ENCODE measurements at places on chromosomes 3 and 15.

GRCh38 chr3:124510290-124510689 lies 220.0 kb upstream of the UMPS start:
- no peak for DNase-seq

GRCh38 chr3:128339491-128340012 lies 127.1 kb downstream of the DNAJB8 start:
- DNase-seq, result no peak

DNA sequence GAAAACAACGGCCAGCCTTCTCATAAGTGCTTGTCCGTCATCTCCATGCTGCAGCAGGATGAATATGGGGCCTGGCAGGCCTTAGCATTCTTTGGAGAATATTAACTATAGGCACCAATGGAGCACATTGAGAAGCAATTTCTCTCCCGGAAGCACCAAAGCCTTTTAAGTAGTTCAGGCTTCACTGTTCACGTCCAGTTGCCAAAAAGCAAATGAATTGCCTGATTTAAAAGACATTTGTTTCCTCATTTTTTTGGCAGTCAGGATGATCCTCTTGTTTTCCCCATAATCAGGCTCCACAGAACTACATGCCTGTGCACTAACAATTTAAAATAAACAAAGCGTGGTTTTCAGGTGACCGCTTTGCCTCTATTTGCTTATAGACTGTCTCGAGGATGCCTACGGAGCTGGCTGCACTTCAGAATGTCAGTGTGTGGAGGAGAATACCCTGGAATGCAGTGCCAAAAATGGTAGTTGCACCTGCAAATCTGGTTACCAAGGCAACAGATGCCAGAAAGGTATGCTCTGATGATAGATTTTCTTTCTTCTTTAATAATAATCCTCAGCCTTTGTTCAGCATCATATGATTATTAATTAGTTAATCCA lies 725.2 kb upstream of the GOLIM4 start:
- no peak for DNase-seq

DNA sequence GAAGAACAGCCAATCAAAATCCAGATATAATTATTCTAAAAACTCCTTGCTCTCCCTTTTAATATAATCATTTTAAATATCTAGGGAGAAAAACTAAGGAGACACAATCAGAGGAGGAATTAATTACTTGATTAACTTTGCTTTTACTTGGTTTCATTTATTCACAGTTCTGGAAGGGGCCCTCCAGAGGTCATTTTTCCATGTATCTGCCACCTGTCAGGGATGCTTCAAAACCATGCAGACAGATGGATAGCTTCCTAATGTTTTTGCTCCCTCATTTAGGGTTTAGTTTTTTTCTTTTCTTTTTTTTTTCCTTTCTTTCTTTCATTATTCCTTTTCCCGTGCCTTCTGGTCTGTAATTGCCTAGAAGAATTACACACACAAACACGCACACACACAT lies 438.1 kb upstream of the ARPP21 start:
- DNase-seq, result no peak

DNA sequence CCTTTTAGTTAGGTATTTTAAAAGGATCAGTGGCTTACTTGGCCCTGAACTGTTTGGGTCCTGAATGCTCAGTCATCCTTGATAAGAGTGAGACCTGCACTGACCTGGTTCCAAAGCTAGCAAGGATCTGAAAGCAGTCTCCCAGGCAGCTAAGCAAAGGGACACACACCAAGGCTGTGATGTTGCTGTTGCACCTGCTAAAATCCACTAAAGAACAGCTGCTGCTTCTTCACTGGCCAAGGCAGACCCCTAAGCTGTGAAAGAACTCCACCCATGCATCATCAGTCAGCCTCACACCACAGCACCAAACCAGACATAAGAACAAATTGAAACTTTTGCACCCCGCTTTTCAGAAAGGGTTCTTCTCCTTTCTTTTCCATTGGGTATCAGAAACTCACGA lies 213.4 kb upstream of the STT3B start:
- no peak for DNase-seq

DNA sequence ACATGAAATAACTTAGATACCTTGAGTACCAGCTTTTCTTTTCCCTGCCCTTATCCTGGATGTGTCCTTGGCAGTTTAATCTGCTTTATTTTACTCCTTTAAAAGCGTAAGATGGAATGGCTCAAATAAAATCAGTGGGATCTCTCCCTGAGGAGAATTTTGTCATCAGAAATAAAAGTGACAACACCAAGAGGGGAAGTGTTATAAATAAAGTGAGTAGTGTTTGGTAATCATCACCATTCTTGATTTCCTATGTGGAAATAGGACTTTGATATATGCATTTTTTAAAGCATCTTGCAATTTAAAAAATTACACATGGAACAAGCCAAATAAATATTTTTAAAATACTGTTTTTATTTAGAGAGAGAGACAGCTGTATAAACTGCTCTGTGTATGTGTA lies 76.5 kb downstream of the MBNL1 start:
- DNase-seq, result no peak

GRCh38 chr3:113736548-113737089 lies 9.4 kb downstream of the NAA50 start:
- DNase-seq, result no peak

- DNase-seq, result no peak
Measured at GRCh38 chr3:26353097-26353496, 269.5 kb upstream of the LRRC3B start.

DNA sequence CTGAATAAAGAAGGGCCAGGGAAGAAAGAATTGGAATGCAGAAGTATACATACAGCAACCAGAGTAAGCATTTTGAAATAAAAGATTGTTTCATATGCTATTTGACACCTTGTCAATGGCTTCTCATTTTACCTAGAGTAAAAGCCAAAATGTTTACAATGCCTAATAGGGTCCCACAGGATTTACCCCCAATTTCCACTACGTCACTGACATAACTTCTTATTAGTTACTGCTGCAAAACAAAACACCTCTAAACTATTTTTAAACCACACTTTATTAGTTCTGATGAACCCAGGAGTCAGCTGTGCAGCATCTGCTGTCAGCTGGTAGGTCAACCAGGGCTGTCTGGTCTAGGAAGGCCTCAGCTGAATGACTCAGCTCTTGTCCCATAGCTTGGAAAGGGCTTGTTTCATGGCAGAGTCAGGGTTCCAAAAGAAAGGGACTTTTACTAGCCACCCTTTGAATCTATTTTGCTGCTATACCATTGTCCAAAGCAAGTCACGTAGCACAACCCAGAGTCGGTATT lies 945.1 kb downstream of the EPHA3 start:
- no peak for DNase-seq

- DNase-seq, result no peak
Measured at GRCh38 chr3:166810741-166811445, 569.2 kb downstream of the ZBBX start.

DNA sequence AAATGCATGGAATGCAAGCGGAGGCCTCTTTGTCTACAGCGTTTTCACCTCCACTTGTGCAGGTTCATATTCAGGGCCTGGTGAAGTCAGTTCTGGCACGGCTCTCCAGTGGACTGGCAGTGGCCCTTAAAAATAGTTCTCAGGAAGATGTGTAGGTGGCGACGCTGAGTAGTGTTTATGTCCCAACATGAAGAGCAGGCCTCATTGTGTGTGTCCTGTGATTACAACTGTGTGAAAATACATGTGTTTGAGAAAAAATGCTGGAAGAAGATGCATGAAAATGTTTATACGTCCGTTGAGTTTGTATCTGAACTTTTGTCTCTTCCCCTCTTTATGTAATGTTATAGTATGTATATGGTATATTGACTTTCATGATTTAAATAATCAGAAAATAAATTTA lies 7.2 kb downstream of the LIPC start:
- no peak for DNase-seq

DNA sequence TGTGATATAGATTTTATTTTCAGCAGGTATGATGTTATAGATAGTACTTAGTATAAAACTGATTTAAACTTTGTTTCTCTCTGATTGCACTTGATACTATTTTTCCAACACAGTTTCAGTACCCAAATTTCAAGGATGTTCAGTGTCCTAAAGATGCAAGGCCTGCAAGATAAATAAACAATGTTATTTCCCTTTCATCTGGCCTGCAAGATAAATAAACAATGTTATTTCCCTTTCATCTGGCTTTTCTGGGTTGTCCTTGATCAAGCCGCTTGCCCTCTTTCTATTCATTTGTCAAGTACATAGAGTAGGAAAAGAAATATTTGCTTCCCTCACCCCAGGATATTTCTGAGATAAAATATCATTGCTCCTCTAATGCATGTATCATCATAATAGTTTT lies 571.0 kb downstream of the FGF12 start:
- no peak for DNase-seq

GRCh38 chr3:184133840-184134745 lies 1.1 kb upstream of the EIF2B5 start:
- DNase-seq, result no peak

DNA sequence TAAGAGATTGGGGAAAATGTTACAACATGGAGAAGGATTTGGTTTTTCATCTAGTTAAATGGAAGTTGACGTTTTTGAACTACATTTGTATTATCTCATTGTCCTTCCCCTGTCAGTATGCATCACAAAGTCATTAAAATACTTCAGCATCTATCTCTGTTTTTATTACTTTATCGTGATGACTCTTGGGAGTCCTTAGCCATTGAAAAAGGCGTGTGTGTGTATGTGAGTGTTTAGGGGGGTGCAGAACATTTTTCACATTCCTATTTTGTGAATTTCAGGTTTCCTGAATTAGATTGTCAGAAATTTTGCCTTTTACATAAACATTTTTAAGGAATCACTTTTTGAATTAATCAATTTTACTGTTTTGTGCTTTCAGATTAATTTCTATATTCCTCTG lies 360.6 kb upstream of the SGO1 start:
- DNase-seq, result no peak

GRCh38 chr3:65497846-65498245 lies 540.9 kb downstream of the MAGI1 start:
- no peak for DNase-seq

DNA sequence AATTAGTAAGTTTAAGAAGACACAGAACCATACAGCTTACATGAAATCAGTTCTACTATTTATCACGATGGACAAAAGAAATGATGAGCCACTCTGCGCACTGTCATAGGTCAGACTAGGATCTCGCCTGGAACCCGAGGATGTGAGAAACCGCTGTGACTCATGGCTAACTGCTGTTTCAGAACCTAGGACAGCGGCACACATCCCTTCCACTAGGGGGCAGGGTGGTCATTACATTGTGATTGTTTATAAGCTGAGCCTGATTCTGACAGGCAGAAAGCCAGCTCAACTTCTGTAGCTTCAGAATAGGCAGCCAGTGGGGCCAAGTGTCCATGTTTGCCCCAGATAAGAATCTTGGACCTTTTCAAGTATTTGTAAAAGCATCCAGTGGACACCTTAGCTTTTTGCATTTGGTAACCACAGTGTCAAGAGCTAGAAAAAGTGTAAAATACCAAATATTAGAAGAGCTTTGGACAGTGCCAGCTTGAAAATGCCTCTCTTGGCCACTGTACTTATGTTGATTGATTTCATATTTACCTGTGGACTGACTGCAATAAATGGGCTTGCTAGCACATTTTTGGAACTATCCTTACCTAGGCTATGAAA lies 115.8 kb downstream of the KBTBD8 start:
- DNase-seq, result peak; percentile 64

- DNase-seq, result no peak
Measured at GRCh38 chr3:14246414-14246813, 67.8 kb downstream of the LSM3 start.

DNA sequence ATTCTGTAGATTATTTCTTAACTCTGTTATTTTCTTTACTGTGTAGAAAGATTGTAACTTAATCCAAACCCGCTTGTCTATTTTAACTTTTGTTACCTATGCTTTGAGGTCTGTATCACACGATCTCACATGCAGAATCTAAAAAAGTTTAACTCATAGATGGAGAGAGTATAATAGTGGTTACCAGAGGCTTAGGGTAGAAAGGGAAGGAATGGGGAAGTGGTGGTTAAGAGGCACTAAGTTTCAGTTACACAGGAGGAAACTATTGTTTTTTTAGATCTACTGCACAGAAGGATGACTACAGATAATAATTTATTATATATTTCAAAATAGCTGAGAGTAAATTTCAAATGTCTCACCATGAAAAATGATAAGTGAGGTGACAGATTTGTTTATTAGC lies 515.2 kb downstream of the RSL24D1 start:
- DNase-seq, result no peak

DNA sequence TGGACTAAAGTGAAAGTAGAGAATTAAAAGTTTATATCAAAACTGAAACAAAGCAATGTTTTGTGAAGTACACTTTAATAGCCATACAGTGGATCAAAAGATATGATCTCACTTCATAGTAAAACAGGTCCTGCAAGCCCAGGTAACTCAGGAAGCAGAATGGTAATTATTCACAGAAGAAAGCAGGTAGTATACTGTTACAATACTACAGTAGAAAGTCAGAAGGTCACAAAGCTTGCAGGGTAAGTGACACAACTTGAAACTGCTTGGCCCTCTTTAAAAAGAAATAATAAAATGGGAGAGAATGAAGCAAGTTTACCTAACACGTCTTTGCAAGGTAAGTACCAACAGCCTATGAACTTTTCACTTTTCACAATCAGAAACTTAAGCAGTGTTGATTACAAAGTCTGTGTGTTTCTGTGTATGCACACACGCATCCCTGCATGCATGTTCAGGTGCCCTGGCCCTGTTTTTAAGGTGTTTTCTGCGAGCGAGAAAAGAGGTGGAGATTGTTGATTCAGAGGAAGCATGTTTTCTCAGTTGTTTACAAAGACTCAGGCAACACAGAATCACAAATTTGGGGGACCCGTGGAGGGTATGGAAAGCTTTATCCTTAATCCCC lies at the start of gene NAALADL2:
TSS of gene NAALADL2 (plus strand) at position 221 of the 622 bp plus-strand sequence.
- no peak for DNase-seq

GRCh38 chr15:98787936-98788757 lies 139.8 kb downstream of the IGF1R start:
- no peak for DNase-seq

- no peak for DNase-seq
Measured at GRCh38 chr15:89847101-89847500, 32.4 kb upstream of the ANPEP start.

- no peak for DNase-seq
Measured at GRCh38 chr3:123261666-123262065, 59.9 kb downstream of the SEC22A start.

DNA sequence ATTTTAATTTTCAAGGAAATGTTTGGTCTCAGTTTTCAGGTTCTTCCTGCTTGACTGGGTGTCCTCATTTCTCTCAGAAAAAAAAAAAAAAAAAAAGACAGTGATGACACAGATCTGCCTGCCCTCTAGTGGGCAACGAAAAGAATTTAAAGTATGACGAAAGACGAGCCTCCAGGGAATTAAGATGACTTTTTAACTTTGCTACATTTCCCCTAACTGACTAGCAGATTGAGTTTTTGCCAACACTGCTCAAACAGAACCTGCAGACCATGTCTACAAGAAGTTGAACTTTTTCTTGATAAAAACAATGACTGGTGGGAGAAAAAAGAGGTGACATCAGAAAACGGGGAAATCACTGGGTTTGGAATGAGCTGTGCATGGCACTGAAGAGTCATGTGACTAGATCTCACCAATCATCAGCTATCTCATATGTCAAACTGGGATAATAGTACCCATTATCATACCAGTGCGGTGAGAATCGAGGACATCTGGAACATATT lies 40.8 kb downstream of the EOMES start:
- no peak for DNase-seq

- no peak for DNase-seq
Measured at GRCh38 chr3:114456742-114457141, 162.9 kb downstream of the TIGIT start.
